Left colon (tissue), 2 donors: ENCODE measurements at places on chromosomes 2 and 18. TPM values are rescaled to one million over a fixed set of nuclear protein-coding genes. Genes with fewer than 3 reads are reported as not detected.
A peak's percentile ranks its signal among the peaks of the same experiment; 100 is the strongest.

- DNase-seq = no peak
Observed at GRCh38 chr2:143347271-143347695, 218.1 kb downstream of the ARHGAP15 start.

DNA sequence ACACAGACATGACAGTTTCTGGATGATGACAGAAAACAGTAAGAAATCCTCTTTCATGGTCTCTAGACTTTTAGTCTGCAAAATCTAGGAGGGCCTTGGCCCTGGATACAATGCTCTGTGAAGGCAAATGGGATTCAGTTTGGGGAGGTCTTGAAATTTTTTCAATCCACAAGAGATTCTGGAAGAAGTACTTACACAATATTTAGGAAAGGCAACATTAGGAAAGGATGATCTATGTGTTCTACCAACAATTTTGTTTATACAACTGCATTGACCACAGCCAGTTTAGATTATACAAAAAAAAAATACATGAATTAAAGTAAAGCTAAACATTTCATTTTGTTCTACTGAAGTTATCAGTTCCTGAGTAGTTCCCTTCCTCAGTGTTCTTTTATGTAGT is 208.0 kb downstream of the SRBD1 start:
- DNase-seq = no peak

GRCh38 chr2:146451972-146452371 is 1392.9 kb upstream of the ACVR2A start:
- no peak for DNase-seq

- DNase-seq = no peak
Observed at GRCh38 chr18:72155327-72155726, 388.8 kb downstream of the CBLN2 start.

DNA sequence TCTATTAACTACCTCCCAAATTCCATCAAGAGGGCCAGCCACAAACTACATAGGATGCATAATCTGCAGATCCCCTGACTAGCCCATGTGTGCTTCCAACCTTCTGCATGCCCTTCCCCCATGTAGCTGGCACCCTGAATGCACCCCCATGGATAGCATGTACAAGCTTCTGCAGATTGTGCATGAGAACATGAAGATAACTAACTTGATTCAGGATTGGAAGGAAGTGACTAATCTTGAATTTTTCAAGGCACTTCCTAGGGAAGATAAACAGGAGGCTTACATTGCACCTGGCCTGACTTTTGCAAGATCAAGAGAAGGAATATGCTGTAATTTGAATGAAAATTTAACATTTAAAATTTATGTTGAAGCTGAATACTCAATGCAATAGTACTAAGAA is 66.7 kb downstream of the CDC42EP3 start:
- no peak for DNase-seq

- no peak for DNase-seq
Observed at GRCh38 chr2:177275040-177275742, 10.7 kb upstream of the NFE2L2 start.

DNA sequence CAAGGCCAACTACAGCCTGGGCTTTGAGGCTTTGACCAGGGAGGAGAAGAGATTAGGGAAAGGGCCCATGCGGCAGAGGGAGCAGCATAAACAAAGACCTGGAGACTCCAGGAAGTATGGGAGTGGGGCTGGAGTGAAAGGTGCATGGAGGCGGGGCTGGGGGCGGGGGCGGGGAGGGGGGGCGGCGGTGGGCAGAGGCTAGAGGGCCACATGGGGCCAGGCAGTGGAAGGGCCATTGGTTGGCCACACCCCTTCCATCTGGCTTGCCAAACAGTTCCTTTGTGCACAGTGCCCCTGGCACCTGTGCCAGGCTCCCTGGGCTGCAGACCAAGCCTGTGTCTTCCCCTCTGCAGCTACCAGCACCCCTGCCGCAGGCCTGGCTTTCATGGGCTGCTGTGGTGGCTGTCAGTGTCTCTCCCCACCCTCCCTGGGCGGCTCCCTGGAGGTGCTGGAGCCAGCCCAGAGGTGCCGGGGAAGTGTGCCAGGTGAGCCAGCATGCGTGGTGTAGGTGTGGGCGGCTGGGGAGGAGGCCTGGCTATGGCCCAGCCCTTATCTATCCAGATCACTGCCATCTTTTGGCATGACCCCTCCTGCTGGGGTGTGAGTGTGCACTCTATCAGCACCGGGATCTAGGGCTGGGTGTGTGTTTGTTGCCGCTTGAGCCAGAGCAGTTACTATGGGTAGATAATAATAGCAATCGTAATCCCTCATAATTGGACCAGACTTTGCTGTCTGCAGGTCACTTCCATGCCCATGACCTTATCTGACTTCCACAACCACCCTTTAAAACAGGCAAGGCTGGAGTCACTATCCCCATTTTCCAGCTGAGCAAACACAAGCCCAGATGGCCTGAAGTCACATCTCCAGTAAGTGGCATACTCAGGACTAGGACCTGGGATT is 30.5 kb downstream of the DNMT3A start:
- DNase-seq = peak; percentile 86

The TBC1D8 gene
- 16.1 TPM for total RNA-seq

The BCS1L gene
- 29.5 TPM for total RNA-seq

The SNORC gene
- 38.2 TPM for total RNA-seq

- no peak for DNase-seq
Observed at GRCh38 chr2:157540102-157540501, 88.6 kb downstream of the ACVR1C start.
